ENCODE measurements at places on chromosomes 12 and 14.

DNA sequence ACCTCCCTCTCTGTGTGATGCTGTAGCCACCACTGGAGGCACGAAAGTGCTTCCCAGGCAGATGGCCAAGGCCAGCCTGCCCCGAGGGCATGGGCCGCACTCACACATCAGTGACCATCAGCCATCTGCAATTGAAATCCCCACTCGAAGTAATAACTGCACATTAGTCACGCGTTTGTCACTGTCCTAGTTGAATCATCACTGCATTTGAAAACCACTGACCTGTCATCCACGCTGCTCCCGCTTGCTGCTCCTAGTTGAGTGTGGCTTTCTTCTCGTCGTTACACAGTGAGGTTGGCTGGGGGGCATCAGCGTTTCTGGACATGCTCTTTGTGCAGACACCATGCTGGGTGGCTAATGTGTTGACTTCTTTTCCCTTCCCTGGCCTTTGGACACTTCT lies 176.1 kb downstream of the ADGRD1 start:
- DNase-seq = no peak

DNA sequence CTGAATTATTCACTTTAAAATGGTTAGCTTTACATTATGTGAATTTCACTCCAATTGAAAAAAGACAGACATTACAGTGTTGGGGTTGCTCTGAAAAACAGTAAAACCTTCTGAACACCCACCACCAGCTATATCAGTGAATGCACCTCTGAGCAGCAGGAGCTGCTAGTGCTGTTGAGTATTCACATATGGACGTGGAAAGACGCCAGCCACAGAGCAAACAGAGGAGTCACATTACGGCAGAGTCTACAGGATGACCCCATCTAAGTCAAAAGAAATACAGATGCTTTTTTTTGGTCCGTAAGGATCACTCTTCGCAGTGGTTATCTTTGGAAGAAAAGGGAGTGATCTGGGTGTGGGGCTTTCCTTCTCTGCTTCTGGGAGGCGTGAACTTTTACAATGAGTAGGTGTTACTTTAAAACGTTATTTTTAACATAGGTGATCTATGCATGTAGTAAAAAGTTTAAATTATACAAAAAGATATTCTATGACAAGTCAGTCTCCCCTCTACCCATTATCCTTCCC lies 4.5 kb downstream of the HVCN1 start:
- DNase-seq = no peak

DNA sequence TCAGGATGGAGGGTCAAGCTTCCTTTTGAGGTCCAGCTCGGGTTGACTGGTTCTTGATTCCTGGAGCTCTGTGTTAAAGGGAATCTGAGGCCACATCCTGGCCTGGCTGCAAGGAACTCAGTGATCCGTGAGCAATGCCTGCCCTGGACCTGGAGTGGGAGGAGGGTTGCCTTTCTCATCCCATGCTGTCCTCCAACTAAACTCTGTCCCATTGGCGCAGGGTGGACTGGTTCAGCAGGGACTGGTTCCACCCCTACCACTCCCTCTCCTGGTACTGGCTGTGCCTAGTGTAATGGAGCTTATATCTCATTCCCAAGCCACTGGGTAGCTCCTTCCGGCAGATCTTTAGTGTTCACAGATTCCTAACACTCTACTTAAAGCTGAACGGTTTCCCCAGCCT lies 3.9 kb upstream of the CMKLR1 start:
- no peak for DNase-seq

DNA sequence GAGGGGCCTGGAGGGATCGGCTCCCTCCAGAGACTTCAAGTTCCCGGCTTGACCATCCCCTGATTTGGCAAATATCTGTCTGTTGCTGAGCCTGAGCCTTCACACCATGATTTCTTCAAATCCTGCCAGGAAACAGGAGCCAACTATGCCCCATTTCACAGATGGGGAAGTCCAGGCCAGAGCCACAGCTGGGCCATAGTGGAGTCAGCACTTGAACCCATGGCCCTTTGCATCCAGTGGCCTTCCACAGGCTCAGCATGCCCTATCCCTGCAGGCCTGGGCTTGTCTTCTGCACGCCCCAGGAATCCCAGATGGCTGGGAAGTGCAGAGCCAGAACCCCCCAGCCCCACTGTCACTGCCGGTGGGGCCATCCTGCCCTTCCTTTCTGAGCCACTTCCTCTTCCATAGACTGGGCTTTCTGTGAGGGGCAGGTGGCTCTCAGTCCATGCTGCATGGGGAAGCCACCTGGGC lies 44.9 kb downstream of the CYP46A1 start:
- no peak for DNase-seq

DNA sequence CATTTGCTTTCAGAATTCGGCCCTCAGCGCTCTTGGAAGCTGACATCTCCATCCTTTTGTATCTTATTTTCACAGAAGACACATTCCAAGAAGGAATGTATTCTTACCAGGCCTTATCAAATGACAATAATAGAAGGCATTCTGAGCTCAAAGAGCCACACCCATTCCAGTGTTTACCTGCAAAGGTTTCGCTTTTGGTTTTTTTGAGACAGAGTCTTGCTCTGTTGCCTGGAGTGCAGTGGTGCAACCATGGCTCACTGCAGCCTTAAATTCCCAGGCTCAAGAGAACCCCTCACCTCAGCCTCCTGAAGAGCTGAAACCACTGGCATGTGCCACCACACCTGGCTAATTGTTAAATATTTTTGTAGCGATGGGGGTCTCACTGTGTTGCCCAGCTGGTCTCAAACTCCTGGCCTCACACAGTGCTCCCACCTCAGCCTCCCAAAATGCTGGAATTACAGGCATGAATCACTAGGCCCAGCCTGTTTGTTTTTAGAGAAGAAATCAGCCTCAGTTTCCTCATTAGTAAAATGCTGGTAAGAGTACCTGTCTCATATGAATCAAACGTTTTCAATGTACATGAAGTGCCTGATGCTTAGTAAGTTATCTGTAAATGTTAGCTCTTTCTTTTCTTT lies 69.2 kb downstream of the SLC6A12 start:
- no peak for DNase-seq

GRCh38 chr12:14694970-14695369 lies 1.4 kb downstream of the GUCY2C start:
- no peak for DNase-seq

DNA sequence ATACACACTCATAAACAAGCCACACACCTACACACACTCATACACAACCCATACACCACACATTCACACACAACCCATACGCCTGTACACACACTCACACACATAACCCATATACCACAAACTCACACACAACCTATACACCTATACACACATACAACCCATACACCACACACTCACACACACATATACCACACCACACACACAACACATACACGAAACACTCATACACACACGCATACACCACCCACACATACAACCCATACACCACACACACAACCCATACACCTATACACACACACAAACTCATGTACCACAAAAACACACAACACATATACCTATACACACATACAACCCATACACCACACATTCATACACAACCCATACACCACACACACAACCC lies 164.3 kb downstream of the TMEM121 start:
- DNase-seq = no peak

DNA sequence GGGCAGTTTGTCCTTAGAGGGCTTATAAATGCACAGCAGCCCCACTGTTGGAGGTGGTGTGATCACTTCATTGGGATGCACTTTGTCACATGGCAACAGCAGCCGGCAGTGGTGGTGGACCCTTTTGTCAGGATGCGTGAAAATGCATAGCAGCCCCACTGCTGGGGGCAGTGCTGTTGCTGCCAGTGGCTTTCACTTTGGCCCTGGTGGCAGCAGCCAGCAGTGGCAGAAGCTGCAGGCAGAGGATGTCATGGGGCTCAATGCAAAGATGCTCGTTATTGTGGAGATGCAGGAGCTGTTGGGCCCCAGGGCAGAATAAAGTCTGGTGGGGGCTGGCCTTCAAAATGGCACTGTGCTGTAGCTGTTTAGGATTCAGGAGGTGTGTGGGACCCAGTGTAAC lies 173.0 kb upstream of the DAAM1 start:
- DNase-seq = no peak

- peak; percentile 33 for DNase-seq
These were observed 714 bp upstream of the PSMC6 start for GRCh38 chr14:52706286-52706685.

- DNase-seq = no peak
These were observed 122.0 kb upstream of the ATXN7L3B start for GRCh38 chr12:74415633-74416032.

DNA sequence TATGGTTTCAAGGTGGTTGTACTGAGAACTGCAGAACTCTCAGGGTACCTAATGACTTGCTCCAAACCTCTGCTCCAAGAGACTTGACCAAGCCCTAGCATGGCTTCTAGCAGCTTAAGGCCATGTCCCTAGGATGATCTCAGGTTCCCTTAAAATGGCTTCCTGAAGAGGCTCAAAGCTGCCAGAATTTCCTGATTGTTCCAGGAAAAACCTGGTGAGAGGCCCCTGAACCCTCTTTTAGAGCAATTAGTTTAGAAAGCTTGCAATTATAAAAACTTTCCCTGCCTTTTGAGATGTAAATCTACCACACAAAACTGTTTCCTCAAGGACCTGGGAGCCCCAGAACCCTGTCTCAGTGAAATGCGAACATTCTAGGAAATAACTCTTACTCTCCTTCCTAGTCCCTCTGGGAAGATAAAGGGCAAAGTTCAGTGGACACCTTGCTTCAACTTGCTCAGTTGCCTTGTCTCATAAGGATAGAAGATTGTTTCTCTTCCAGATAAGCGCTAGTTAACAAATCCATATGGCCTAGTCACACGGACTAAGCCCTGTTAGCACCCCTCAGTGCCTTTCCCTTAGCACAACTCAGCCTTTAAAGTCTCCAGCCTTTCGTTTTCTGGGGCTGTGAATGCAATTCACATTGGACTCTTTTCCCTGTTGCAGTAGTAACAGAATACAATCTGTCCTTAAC lies 2.5 kb downstream of the CMAS start:
- no peak for DNase-seq

- no peak for DNase-seq
These were observed 5.3 kb downstream of the DNAI7 start for GRCh38 chr12:25189656-25190055.

- no peak for DNase-seq
These were observed 5.2 kb downstream of the P2RX4 start for GRCh38 chr12:121214855-121215745.

DNA sequence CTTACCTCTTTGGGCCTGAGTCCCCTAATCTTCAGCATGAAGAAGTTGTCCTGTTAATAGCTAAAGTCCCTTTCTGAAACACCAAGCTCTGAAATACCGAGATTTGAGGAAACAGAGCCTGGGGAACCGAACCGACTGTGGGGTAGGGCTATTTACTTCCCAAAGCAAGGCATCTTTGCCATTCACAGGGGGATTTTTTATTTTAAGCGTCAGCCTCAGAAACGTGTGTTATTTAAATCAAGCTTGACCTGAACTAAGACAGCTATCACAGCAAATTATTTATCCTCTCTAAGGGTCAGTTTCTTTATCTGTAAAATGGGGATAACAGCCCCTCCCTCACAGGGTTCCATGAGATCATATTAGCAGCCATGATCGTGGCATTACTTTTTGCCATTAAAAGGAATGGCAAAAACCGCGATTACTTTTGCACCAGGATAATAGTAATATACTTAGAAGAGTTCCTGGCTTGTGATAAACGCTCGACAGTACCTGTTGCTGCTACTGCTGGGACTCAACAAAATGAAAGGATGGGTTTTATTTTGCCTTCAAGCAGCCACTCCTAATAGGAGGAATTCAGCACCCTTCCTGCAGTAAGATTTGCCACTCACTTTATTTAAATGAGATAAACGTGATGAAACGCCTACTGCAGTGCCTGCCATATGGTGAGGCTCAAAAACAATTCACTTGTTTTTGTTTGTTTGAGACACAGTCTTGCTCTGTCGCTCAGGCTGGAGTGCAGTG lies 1.3 kb upstream of the CORO1C start:
- DNase-seq = no peak

- no peak for DNase-seq
These were observed 223.7 kb downstream of the ZFP36L1 start for GRCh38 chr14:68568907-68569897.

DNA sequence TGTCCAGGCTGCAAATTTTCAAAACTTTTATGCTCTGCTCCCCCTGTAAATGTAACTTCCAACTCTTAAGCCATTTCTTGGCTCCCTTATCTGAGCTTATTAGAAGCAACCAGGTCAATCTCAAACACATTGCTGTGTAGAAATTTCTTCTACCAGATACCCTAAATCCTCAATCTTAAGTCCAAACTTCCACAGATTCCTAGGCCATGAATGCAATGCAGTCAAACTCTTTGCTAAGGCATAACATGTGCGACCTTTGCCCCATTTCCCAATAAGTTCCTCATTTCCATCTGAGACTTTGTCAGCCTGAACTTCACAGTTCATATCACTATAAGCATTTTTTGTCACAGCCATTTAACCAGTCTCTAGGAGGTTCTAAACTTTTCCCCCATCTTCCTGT lies 64.5 kb downstream of the TMTC3 start:
- no peak for DNase-seq

- DNase-seq = no peak
These were observed 152.0 kb upstream of the CCND2 start for GRCh38 chr12:4121506-4122020.

DNA sequence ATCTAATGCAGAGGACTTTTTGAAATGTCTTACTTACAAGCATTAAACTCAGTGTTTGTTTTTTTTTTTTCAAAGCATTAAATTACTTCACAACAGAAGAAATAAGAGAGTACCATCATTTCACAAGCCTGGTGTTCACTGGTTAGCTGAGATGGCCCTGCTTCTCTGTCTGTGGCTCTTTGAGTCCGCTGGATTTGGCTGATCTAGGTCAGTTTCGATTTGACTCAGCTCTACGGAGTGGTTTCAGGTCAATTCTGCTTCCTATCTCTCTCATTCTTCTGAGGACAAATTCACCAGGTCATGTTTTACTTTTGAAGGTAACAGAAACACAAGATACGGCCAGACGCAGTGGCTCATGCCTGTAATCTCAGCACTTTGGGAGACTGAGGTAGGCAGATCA lies 1066.1 kb downstream of the FLRT2 start:
- no peak for DNase-seq

DNA sequence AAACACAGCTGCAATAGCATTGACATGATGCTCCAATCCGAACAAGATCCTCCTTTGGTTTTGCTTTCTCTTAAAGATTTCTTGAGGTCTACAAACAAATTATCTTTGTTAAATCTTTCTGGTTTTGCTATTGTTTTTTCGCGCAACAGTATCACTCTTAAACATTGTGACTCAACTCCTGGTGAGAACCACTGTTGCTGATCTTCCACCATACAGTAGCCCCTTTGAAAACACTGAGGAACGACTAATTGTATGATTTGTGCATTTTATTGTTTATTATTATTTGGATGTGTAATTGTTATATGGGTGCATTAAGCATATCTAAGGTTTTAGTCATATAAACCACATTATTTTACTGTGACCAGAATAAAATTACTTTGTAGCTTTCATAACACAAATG lies 282.8 kb downstream of the EGLN3 start:
- no peak for DNase-seq

- no peak for DNase-seq
These were observed 348.5 kb upstream of the TBX3 start for GRCh38 chr12:115032521-115032920.

Measured in stimulated activated CD8-positive, alpha-beta memory T cell treated with anti-CD3 and anti-CD28 coated beads, Interleukin-7, amount 100 ng/mL, for 4 hours (primary cell).